Peyer's patch (tissue), 4 donors: ENCODE measurements at places on chromosomes 6 and 20. TPM values are rescaled to one million over a fixed set of nuclear protein-coding genes. Genes with fewer than 3 reads are reported as not detected.

- peak overlapping the region; percentile 48 for H3K4me3 ChIP-seq
- DNase-seq: peak; percentile 18
- peaks cover 21% of the 10 kb centered on the region for H3K27me3 ChIP-seq
- H3K4me1 ChIP-seq: peaks cover 3% of the 10 kb centered on the region
- no peak overlapping the region for H3K27ac ChIP-seq
Measured at GRCh38 chr20:51800060-51800871, 2.1 kb downstream of the SALL4 start.

GRCh38 chr6:135008072-135008940 lies 46.3 kb downstream of the HBS1L start:
- H3K27me3 ChIP-seq: no peaks in the 10 kb centered on the region
- DNase-seq: peak; percentile 55
- no peaks in the 10 kb centered on the region for H3K4me1 ChIP-seq
- no peak overlapping the region for H3K4me3 ChIP-seq

GRCh38 chr20:63411898-63412631 lies 50.9 kb upstream of the CHRNA4 start:
- H3K4me3 ChIP-seq: no peak overlapping the region
- H3K27me3 ChIP-seq: no peaks in the 10 kb centered on the region
- no peak for DNase-seq

DNA sequence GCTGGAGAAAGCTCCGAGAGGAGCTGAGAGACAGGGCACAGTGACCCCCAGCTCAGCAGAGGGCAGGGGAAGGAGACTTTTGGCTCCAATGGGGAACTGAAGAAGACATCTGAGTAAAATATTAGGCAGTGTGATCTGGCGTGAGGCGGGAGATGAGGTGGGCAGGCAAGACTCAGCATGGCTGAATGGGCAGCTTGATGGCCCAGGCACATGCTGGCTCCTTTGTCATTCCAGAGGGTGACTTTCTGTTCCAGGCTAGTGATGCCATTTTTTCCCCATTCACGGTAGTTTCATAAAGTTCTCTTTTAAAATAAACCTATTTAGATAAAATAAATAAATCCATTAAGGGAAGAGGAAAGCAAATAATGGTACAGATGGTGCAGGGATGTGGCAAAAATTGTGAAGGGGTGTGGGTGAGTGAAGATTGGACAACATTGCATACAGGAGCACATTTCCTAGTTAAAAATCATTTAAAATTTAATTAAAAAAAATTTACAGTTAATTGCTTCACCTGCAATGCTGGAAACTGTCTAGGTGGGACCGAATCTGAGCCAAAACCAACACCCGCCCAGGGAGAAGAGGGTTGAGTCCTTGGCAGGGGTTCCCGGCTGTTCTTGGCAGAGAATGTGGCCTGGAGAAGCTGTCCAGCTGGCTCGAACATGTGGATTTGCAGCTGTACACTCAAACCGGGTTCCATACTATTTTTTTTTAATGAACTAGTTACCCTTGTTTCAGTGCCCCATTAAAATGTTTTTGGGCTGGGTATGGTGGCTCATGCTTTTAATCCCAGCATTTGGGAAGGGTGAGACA lies 41.7 kb upstream of the PRELID3B start:
- no peak for DNase-seq
- H3K4me3 ChIP-seq: no peak overlapping the region
- H3K27ac ChIP-seq: no peak overlapping the region
- no peaks in the 10 kb centered on the region for H3K27me3 ChIP-seq

Gene RUNX2
- 1.4 TPM for total RNA-seq

DNA sequence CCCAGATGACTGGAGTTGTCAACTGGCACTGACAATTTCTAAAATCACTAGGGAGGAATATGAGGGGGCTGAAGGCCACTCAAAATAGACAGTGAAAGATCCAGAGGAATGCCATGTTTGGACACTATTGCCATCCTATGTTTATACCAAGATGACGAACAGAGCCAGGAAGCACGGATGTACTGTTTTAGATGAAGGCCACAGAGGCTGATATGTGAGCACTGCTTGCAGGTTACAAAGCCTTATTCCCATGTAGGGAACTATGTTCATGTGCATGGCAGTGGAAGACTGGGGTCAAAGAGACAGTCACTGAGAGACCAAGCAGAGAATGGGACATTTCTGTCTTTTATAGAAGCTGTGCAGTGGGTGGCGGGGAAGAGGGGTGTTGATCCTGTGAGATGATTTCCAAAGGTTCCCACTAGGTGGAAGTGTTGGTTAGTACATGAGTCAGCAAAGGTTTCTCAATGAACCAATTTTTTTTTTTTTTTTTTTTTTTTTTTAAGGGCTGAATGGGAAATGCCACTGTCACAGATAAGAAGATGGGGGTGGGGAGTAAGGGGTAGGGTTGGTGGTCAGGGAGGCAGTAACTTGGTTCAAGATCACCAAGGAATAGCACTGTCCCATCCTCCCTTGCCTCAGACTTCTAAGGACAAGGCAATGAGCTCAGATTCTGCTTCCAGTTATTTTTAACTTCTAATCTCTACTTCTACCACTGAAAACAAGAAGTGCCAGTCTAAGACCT lies 46.7 kb upstream of the MOCS1 start:
- peak overlapping the region; percentile 53 for H3K27ac ChIP-seq
- H3K27me3 ChIP-seq: no peaks in the 10 kb centered on the region
- no peaks in the 10 kb centered on the region for H3K4me1 ChIP-seq
- no peaks in the 10 kb centered on the region for H3K36me3 ChIP-seq
- no peak for DNase-seq

DNA sequence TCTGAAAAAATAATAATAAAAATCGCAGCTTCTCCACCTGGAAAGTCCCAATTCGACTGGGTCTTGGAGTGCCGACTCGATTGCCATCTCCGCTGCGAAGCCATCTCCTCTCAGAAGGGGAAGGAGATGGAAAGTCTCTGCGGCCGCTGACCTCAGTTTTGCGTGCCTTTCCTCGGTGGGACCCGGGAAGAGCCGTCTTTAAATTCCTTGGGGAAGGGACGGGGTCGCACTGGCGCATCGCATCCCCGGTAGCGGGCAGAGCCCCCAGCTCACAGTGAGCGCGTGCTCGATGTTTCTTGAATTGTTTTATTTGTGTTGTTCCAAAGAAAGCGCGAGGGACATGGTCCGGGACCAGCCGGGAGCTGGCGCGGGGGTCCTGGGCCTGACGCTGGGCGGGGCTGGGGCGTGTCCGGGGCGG lies 270 bp upstream of the TIAM2 start:
- H3K4me3 ChIP-seq: peak overlapping the region; percentile 42
- no peaks in the 10 kb centered on the region for H3K4me1 ChIP-seq
- no peaks in the 10 kb centered on the region for H3K36me3 ChIP-seq
- H3K27me3 ChIP-seq: no peaks in the 10 kb centered on the region
- H3K27ac ChIP-seq: peak overlapping the region; percentile 69
- DNase-seq: no peak

DNA sequence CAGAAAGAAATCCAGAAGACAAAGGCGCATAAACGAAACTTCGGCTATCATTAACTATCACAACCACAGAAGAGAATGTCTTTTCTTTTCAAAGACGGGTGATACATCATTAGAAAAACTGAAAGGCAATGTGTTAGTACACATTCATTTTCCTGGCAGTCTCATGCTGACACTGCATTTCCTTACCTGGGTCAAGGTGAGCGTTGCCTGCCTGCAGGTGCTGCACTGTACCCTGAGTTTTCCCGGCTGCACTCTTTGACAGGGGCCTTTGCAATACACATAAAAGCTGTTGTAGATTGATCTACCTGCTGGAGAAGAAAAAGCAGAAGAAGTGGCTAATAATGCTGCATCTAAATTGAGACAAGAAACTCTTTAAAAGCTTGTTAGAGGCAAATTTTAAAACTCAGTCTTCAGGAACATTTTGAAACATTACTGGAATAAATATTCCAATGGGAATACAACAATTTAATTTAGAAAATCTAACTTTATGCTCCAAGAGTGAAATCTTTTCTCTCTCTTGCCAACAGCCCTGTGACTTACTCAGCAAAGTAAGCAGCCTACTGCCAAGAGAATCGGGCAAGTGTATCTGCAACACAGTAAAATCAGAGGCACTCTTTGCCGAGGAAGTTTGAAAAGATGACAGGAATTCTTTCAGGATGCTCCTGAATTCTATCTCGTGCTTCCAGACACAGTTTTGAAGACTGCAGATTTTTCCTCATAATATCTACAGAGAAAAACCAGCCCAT lies 526.4 kb downstream of the PRKN start:
- no peak overlapping the region for H3K4me3 ChIP-seq
- H3K36me3 ChIP-seq: no peaks in the 10 kb centered on the region
- no peak overlapping the region for H3K27ac ChIP-seq
